ENCODE measurements at places on chromosomes 7 and 10.
A peak's percentile ranks its signal among the peaks of the same experiment; 100 is the strongest.

DNA sequence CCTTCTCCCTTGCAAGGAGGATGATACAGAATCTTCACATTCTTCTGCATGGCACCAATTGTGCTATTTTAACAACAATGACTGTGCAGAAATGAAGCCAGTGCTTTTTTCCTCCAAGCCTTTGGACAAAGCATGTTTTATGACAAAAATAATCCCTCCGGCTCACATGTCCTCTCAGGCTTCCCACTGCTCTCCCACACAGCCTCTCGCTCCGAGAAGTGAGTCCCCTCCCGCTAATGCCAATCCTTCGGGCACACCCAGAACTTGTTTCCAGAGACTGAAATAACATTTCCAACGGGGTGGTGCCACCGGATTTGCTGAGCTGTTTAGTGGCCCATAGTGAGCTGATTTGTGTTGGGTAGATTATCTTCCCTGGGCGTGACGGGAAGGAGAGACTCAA, 35.8 kb downstream of the RBM17 start:
- DNase-seq, result no peak

DNA sequence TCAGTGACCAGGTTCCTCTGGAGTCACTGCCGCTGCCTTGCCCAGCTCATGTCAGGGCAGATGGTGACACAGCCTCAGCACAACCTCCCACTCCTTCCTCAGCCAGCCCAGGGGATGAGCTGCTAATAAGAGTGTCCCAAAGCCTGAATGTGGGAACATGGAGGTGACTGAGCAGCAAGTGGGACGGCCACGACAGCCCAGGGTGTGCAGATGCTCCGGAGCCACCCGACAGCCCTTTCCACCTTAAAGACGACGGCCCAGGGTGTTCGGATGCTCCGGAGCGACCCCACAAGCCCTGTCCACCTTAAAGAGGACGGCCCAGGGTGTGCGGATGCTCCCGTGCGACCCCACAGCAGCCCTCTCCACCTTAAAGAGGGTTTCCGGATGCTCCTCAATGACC, 89.2 kb downstream of the DIP2C start:
- DNase-seq, result no peak

GRCh38 chr10:73810735-73811465, 498 bp downstream of the NDST2 start:
- DNase-seq, result peak; percentile 85

GRCh38 chr7:127922656-127923055, 108.6 kb downstream of the LRRC4 start:
- DNase-seq, result no peak

DNA sequence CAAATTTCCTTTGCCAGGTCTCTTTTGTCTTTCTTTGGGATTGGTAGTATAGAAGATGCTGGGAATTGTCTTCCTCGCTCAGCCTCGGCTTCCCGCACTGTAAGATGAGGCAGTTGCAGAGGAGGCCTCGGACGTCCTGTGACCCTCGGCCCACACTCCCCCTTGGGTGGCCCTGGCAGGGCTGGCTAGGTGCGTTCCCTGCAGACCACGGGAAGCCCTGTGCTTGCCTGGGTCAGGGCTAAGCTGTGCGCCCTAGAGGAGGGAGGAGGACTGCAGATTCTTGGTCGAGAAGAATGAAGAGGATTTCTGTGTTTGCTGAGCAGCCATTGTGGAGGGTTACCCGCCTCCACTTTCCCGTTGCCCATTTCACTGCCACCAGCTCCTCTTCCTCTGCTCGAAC, 42.8 kb downstream of the WIPI2 start:
- DNase-seq, result no peak

DNA sequence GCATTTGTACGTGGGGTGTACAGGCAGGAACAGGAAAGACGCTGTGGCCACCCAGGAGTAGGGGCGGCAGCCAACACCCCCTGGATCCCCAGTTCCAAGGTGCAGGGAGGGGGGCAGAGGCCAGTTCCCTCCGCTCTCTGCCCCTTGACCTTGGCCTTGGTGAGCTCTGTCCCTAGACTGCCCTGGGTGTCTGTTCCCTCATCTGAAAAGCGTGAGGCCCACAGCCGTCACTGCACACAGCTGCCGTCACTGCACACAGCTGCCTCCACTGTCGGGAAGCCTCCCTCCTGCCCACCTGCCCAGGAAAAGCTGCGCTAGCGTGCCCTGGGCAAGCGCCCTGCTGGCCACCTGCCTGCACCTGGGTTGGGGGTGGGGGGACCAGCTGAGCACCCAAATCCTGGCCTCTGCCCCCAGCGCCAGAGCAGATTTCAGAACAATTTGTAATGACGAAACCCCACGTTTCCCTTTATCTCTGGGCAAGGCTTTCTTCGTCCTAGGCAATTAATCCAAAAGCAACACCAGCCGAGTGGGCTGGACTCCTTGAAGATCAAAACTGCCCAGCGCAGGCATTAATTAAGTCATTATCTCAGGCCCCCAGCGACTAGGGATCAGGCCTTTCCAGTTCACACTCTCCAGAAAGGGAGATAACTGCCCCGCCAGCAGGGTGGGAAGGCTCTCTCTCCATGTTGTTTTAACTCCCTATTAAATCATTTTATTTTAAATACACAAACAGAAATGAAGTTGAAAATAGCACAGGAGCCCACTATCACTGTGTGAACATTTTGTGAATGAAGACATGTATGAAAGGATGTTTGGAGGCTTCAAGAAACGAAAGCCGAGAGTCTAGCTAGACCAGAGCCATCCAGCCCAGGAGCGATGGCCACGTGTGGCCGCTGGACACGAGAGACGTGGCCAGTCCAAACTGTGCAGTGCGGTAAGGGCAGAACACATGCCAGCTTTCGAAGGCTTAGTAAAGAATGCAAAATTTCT, 4.0 kb upstream of the PDGFA start:
- DNase-seq, result no peak

DNA sequence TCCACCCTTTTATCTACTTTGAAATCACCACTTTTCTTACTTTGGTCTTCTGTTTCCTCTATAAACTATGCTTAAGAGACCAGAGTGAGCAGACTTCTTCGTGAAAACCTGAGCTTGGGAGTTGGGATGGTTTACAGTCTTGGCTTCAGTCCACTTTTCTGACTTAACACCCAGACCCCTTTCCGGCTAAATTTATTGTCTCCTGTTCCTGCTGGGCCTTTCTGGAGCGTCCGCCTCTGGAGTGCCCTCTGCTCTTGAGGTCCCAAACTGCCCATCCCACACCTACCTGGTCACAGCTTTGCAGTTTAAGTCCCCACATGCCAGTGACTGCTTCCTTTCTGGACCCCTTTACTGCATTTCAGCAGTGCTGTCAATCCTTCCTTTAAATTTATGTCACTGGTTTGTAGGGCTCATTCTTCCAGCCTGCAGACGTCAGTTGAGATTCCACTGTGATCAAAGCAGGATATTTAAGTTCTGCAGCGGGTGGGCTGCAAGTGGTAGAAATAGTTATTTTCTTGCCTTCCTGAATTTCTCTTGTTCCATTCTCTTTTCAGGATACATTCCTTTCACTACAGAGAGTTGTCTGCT, 80.3 kb downstream of the KAT6B start:
- no peak for DNase-seq

DNA sequence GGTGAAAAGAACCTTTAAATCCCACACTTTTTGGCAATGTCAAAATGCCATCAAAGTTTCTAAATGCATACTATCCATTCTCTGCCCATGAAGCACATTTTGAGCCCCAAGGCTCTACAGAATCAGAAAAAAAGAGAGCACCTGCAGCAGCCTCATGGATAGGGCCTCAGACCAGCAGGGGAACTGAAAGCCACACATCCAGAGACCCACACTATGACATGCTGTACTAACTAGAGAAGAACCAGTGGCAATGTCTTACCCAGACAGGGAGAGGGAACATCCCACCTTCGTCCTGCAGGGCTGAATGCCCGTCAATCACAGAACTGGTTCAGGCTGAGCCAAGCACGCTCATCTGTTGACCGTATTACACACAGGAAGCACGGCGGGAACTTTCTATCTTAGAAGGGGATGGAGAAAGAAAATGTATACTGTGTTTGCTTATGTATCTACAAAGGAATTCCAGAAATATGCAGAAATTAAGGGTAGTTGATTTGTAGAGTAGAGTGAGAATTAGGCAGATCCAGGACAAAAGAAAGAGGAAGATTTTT, 237.2 kb downstream of the GLI3 start:
- DNase-seq, result no peak

- DNase-seq, result no peak
Observed at GRCh38 chr7:33157781-33158180, 28.4 kb downstream of the BBS9 start.

DNA sequence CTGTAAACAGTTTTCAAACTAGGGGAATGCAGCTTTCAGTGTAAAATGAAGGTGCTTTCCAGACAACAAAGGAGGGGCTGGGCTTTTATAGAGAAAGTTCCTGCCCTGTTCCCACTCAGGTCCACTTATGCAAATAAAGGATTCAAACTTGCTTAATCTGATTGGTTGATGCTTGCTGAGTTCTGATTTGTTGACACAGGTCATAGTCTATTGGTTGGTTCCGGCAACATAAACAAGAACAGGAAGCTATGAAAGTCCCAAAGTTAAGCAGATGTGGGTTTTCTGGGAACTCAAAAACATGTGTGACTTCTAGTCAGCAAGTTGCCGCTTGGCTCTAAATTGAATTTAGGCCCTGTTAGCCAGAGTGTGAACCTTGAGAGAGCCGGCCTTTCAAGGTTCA, 194.2 kb upstream of the SVIL start:
- DNase-seq, result peak; percentile 32

GRCh38 chr10:6141296-6142151, 52.7 kb downstream of the RBM17 start:
- no peak for DNase-seq

GRCh38 chr7:23445326-23445725, 25.0 kb downstream of the IGF2BP3 start:
- DNase-seq, result no peak

- no peak for DNase-seq
Observed at GRCh38 chr7:55556031-55556430, 16.3 kb downstream of the VOPP1 start.

DNA sequence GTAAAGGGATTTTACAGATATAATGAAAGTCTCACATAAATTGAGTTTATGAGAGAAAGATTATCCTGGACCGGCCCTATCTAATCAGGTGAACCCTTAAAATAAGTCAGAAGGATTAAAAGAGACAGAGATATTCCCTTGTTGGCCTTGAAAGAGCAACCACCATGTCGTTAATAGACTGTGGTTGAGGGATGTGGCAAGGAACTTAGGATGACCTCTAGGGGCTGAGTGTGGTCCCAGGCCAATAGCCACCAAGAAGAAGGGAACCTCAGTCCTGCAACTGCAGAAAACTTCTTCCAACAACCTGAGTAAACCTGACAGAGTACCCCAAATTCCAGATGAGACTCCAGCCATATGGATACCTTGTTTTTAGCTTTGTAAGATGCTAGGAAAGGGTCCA, 121.5 kb downstream of the POLR1F start:
- DNase-seq, result no peak

Measured in DND-41 (cell line).